ENCODE measurements at places on chromosomes 13 and 19.

- DNase-seq = no peak
Measured at GRCh38 chr19:40055049-40055448, 982 bp downstream of the ZNF780B start.

DNA sequence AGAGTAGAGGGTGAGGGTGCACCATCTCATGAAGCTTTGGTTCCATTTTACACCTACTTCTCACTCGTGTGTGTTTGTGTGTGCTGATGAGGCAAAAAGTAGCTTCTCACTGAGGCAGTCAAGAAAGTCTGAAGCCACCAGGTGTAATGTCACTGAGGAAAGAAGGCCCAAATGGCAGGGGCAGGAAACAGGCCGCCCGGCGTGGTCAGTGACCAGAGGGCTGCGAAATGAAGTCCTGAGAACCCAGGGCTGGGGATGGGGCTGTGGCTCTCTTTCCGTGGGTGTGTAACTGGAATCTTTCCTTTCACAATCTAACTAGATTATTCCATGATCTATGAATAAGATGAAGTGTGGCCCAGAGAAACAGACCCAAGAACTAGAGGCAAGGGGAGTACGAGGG is 25.5 kb upstream of the TFDP1 start:
- no peak for DNase-seq

DNA sequence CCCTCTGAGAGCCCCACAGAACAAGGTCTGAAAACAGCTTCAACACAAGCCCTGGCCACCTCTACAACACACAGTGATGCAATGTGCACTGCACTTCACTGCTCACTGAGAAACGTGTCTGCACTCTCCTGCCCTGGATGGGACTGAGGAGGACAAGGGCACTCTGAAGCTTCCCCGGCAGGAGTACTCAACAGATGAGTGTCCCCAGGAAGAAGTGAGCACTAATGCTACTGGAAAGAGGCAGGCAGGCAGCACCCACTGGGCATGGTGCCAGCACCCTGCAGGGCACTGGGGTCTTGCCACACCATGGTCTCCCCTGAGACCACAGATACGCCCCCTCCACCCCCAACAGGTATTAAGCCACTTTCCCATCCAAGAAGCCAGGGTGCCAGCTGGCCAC is 17.7 kb upstream of the SLC35E1 start:
- no peak for DNase-seq

GRCh38 chr19:15136234-15136954 is 29.2 kb downstream of the SYDE1 start:
- DNase-seq = no peak

- DNase-seq = no peak
Measured at GRCh38 chr13:109698779-109699178, 87.6 kb downstream of the IRS2 start.

DNA sequence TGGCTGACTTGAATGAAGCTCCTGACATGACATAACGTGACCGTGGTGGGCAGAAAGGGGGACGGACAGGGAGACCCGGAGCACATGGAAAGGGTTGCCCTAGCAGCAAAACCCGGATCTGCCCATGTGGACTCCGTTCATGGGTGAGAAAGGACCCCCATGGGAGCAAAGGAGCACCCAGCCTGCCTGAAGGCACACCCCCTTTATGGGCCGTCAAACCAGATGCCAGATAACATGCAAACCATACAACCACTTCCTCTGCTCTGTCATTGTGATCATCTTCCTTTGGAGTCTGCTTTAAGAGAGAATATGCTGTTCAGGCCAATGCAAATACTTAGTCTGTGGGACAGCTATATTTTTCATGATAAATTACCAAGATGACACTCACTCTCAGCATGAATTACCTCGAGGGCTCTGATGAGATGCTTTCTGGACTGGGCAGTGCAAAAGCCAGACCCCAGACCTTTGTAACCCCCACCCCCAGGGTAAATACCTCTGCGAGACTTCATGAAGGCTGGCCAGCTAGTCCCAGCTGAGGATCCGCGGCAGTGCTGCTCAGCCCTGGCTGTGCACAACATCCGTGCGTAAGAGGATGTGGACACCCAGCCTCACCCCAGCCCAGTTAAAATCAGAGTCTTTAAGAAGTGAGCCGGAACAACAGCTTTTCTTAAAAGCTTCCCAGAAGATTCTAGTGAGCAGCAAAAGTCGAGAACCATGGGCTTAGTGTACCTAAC is 126.6 kb downstream of the USP12 start:
- no peak for DNase-seq

GRCh38 chr19:18013210-18014111 is 5.5 kb downstream of the ARRDC2 start:
- no peak for DNase-seq

- DNase-seq = no peak
Measured at GRCh38 chr13:42883142-42883541, 101.8 kb downstream of the FAM216B start.

DNA sequence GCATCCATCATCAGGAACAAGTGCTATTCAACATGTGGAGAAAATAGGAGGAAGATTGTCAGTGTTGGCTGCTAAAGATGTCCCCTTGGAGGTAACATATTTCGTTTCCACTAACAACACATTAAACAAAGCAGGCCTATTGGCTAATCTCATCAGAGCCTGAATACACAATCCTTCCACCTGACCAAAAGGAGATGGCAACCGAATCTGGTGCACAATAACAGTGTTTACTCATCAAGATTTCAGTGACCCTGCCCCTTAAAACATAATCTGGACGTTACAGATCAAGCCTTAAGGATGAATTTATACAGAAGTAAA is 582.5 kb downstream of the EFNB2 start:
- DNase-seq = no peak

DNA sequence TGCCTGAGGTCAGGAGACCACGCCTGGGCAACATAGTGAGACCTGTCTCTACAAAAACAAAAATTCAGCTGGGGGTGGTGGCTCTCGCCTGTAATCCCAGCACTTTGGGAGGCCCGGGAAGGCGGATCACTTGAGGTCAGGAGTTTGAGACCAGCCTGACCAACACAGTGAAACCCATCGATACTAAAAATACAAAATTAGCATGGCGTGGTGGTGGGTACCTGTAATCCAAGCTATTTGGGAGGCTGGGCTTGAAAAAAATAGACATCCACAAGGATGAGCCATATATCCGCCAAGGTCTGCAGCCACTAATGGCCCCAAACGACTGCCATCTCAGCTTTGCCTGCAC is 3.1 kb downstream of the RPS16 start:
- DNase-seq = no peak

DNA sequence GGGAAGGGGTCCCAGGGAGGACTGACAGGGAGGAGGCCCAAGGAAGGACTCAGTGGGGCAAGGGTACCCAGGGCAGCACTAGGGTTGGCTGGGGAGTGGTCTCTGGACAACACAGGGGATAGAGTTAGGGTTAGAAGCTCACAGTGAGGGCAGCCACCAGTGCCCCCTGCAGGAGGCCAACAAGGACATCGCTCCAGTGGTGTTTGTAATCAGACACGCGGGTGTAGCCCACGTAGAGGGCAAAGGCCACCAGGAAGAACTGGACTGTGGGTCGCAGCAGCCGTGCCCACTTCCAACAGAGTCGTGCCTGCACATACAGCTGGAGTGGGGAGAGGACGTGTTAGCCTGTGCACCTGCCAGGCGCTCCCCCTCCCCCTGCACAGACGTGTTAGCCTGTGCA is 9.2 kb downstream of the PLPP2 start:
- DNase-seq = no peak

GRCh38 chr13:95893861-95894260 is 159.3 kb downstream of the UGGT2 start:
- DNase-seq = no peak

- peak; percentile 59 for DNase-seq
Measured at GRCh38 chr19:32675720-32676185, at the start of gene RGS9BP. Gene RGS9BP (plus strand): TSS chr19:32675848. CDS start chr19:32676264, 416 bp downstream.

- DNase-seq = no peak
Measured at GRCh38 chr19:19448238-19448544, 42.7 kb downstream of the GATAD2A start.

DNA sequence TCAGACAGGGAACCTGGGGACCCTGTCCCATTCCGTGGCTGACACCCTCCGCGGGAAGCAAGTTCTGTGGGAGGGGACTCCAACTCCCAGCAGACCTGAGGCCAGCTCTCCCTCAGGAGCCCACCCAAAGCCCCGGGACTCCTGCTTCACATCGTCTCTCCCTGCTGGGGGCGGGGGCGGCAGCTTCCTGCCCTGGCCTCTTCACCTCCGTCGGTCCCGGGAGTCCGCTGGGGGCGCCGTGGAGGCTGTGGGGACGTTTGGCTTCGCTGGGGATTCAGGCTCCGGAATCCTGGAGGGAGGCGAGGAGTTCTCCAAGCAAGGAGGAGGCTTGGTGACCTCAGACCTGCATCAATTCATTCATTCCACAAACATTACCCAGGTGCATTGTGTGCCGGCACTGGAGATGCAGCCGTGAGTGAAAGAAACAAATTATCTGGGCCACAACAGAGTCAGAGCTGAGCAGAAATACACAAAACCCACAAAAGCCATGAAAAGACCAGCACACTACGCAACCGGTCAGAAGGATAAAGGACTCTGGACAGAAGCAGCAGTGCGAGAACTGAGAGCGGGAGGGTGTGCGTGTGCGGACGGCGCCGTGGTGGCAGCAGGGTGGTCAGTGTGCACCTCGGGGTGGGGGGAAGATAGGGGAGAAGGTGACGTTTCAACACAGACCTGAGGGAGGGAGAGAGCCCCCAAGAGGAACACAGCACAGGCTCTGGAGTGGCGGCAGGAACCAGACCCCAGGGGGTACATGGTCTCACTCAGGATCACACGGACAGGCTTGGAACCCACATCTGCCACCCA is 19.0 kb downstream of the EPS8L1 start:
- DNase-seq = no peak

- DNase-seq = no peak
Measured at GRCh38 chr19:51047031-51047335, 12.2 kb upstream of the KLK12 start.

DNA sequence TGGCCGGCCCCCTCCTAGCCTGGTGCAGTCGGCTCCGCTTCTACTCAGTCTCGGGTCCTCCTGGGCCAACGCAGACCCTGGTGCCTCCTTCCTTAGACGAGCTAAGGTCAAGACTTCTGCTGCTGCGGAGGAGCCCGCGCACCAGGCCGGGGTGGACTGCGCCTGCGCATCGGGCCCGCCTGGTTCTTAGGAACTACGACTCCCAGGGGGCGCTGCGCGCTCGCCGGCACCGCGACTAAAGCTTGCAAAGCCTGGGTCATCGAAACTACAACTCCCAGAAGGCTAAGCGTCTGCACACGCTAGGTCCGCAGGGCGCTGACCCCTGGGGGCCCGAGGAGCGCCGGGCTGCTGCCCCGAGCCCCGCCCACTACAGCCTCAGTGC is at the start of gene ZNF835:
Gene ZNF835 (minus strand): TSS at position 145 of the 382 bp plus-strand sequence. CDS start 6,559 bp downstream, outside the sequence.
- DNase-seq = peak; percentile 60

- DNase-seq = no peak
Measured at GRCh38 chr19:29753190-29753933, 38.3 kb upstream of the C19orf12 start.

DNA sequence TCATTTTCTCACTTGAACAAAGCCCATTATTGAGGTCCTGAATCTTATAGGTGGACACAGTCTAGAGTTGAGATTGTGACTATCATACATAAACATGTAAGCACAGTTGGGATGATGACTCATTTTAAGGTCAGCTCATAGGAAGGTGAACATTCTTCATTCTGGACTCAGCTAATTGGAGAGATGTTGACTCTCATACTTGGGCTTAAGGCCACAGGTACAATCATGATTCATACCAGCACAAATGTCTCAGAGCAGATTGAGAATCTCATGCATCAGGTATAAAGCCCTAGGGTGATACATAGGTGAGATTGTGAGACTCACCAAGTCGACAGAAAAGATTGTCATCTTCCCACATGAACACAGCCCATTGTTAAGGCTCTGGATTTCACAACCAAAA is 62.3 kb upstream of the ZNF724 start:
- DNase-seq = no peak

- DNase-seq = no peak
Measured at GRCh38 chr19:42277821-42278451, 8.9 kb downstream of the CIC start.

- no peak for DNase-seq
Measured at GRCh38 chr13:73266640-73267180, 207.9 kb downstream of the KLF5 start.

GRCh38 chr13:113539822-113540221 is 44.7 kb upstream of the TFDP1 start:
- no peak for DNase-seq

DNA sequence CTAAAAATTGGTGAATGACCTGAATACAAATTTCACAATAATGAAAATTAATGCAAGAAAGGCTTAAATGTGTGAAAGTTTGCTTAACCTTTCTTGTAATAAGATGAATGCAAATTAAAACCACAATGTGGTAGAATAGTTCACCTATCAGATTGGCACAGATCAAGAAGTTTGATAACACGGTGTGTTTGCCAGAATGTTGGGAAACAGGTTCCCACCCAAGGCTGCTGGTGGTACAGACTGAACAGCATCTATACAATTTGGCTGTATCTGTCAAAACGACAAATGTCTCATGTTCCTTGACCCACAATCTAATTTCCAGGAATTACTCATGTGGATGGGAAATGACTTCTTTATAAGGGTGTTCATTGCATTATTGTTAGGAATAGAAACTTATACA is 8.6 kb upstream of the IRS2 start:
- no peak for DNase-seq

- no peak for DNase-seq
Measured at GRCh38 chr19:42081584-42082203, 5.7 kb downstream of the ZNF574 start.

- no peak for DNase-seq
Measured at GRCh38 chr13:33263976-33264619, 21.5 kb downstream of the STARD13 start.

DNA sequence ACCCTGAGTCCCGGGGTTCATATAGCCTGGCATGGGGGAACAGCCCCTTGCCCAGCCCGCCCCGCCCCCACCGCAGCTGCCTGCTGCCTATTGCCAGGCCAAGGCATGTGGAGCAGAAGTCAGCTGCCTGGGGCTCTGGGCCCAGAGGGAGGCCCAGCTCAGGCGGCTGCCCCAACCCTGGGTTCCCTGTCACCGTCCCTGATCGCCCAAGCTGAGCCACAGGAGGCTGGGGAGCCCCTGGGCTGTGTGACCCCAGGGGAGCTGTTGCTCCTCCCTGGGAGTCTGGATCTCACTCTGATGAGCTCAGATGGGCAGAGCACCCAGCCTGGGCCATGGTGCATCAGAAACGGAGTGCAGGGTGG is 1.4 kb downstream of the PLIN4 start:
- no peak for DNase-seq

GRCh38 chr13:80469853-80470381 is 129.0 kb upstream of the SPRY2 start:
- no peak for DNase-seq

DNA sequence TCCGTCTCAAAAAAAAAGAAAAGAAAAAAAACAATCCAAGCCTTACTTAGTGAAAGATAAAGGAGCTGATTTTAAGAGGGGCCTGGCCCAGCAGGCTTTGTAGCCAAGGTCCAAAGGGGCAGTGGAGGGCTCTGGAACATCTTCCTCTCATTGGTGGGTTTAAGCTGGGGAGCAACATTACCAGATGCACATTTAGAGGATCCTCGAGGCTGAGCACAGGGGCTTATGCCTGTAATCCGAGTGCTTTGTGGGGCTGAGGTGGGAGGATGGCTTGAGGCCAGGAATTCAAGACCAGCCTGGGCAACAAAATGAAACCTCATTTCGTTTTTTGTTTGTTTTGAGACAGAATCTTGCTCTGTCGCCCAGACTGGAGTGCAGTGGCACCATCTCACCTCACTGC is 8.0 kb upstream of the TMEM160 start:
- DNase-seq = no peak

GRCh38 chr13:41025518-41025917 is 6.4 kb upstream of the ELF1 start:
- DNase-seq = no peak

Data from T-helper 9 cell (primary cell).